Forelimb muscle (tissue), 1 donor: ENCODE measurements at places on chromosomes 3 and 15.

- DNase-seq: no peak
These were observed 307.5 kb downstream of the EDEM1 start for GRCh38 chr3:5494905-5495519.

- DNase-seq: no peak
These were observed 52.5 kb upstream of the ATP2B2 start for GRCh38 chr3:10557781-10558373.

- no peak for DNase-seq
These were observed 656 bp downstream of the CD47 start for GRCh38 chr3:108090049-108090700.

- no peak for DNase-seq
These were observed 452.5 kb downstream of the MCTP2 start for GRCh38 chr15:94683902-94684301.

DNA sequence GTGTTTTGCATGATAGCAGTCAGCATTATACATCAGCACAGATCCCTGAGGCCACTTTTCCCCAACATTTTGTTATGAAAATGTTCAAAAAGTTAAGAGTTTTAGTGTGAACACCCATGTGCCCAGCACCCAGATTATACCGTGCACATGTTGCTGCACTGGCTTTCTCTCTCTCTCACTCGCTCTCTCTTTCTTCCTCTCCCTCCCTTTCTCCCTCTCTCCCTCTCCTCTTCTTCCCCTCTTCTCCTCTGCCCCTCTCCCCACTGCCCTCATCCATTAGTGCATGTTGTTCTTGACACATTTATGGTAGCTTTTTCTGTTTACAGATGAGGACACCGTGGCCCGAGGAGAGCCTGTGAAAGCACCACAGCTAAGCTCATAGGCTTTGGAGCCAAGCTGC is 7.3 kb downstream of the FGD5 start:
- DNase-seq: no peak

GRCh38 chr15:22949074-22949547 is 31.1 kb downstream of the CYFIP1 start:
- DNase-seq: no peak

DNA sequence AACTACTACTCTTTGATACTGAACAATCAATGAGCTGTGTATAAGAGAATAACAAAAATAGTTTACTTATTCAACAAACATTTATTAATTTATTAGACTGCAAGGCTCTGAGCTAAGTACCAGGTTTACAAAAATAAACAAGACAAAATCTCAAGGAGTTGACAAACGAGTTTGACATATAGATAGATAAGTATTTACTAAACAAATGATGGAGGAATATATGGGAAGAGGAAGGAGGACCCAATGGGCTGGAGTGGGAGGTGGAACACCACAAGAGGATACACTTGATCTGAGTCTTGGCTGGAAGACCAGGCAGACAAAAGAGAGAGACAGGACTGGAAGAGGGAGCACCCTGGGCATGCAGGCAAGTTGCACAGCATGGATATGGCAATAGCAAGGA is 47.5 kb upstream of the FSIP1 start:
- DNase-seq: no peak

DNA sequence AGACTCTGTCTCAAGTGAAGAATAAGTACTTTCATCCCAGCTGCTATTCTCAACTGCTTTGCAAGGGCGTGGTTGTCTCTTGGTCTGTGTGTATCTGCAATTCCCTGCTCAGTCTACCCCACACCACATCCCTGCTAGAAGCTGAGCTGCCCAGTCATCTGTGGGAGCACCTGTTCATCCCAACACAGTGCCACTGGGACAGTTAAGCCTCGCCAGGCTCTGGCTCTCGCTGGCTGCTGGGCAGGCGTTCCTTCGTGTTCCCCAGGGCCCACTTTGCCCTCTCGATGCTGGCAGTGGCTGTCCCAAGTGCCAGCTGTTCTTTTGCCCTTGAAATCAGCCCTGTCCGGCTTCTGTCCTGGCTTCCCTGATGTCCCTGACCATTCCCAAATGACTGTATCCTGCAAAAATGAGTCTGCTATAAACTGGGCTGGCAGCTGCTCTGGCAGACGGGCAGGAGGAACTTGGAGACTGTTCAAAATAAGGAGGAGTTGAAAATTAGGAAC is 91.6 kb upstream of the KLHL25 start:
- peak; percentile 19 for DNase-seq

DNA sequence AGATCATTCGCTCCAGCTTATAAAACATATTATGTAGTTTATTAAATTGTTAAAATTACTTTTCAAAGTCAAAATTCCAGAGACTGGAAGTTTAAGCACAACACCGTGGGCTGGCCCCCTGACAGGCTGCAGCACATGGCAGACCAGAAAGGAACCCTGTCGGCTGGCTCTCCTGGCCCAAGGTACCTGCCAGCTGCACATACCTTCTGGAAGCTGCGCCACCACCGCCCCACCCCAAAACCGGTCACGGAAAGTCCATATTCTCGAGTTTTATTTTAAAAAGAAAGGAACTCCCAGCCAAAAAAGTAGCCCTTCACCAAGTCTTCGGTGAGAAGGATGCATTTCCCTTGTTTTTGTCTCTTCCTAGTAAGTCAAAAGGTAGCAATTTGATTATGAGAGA is 94.6 kb downstream of the FOXP1 start:
- no peak for DNase-seq

DNA sequence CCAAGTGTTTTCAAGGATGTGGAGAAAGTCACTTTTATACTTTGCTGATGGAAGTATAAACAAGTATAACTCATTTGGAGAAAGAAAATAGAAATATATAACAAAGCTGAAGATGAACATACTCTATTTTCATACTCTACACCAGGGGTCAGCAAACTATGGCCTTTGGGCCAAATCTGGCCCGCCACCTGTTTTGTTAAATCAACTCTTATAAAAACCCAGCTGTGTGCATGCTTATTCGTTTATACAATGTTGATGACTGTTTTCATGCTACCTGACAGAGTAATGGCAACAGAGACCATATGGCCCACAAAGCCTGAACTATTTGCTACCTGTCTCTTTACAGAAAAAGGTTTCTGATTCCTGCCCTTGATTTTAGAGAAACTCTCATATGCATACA is 124.0 kb downstream of the NR1D2 start:
- no peak for DNase-seq

DNA sequence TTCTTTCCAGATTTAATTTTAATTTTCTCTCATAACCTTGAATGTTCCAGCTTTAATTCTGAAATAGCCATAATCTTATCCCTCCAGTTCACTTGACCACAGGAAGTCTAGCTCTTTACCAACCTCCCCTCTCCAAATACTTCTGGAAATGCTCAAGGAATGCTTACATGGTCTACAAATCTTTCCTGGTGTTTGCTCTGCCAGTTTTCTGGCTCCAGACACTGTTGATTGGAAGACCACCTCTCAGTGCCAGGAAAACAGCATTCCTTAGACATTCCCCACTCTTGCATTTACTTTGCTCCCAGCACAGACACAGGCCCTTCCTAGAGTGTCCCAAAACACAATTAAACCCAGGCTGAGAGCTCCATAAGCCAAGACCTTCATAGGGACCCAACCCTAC is 98.6 kb downstream of the MESD start:
- DNase-seq: no peak

- DNase-seq: no peak
These were observed 21.0 kb upstream of the CTXND1 start for GRCh38 chr15:80272987-80273386.

- DNase-seq: peak; percentile 34
These were observed 13.2 kb upstream of the ADPGK start for GRCh38 chr15:72796515-72797337.

GRCh38 chr15:57519806-57520205 is 71.9 kb upstream of the MYZAP start:
- DNase-seq: no peak

DNA sequence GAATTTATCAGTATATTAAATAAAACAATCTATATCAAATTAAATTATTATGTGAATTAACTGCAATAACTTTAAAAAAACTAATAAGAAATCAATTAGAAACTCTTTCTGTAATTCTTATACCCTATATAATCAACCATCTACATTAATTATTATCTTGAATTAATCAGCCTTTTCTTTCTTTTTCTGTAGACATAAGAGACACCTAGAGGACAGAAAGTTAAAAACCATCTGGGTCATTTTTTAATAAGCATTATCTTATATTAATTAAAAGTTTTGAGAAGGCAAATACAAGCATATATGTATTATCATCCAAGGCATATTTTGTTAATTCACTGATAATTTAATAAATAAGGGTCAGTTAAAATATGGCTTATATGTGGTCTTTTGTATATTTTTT is 24.2 kb upstream of the SLC25A26 start:
- no peak for DNase-seq

DNA sequence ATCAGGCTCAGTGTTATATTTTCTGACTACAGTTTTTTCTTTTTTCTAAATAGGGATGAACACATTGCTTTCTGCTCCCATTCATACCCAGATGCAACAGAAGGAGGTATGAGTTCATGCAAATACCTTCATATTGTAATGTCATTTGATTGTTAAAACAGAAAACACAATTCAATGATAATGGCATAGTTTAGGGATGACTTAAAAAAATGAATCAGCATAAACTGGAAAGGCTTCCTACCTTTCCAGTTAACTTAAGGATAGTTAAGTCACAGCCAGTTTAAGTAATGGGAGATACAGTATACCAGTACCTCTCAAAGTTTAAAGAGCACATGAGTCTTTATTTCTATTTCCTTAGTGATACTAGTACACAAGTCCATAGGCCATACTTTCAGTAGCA is 24.9 kb downstream of the KNL1 start:
- no peak for DNase-seq

DNA sequence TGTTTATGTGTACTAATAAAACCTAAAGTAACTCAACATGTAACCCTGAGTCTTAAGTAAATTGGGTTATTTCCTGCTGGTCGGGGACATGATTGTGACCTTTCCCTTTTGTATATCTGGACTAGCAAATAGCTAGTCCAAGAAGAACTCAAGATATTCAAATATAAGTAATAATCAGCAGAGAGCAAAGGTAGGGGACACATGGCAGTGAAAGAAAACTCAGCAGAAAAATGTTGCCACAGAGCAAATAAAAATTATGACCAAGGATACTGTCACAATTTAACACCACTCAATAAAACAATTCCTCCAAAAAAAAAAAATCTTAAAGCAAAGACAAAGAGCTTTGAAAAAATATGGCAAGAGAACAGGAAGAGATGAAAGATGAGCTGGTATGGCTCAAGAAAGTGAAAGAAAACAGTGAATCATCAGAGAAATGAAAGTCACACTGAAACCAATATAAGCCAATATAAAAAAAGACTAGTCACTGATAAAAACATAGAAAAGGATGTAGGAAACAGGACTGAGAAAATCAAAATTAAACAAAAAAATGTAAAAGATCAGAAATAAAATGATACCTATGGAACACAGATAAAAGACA is 43.4 kb downstream of the HLTF start:
- no peak for DNase-seq

- DNase-seq: no peak
These were observed 32.9 kb downstream of the B3GALNT1 start for GRCh38 chr3:161072211-161072621.

DNA sequence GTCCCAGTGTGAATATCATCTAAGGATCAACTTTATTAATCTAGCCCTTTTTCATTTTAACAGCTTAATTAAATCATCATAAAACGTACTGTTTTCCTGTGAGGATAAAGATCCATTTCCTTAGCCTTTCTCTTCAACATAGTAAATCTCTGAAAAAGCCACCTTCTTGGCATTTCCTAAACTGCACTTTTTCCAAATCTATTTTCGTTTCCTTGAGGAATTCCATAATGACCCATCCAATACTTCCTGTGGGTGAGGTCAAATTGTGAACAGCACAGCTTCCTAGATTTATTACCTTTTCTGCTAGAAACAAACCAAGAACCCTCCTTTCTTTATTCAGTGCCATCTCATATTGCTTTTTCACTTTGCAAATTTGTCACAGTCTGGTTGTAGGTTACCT is 129.4 kb upstream of the CNTN4 start:
- no peak for DNase-seq

DNA sequence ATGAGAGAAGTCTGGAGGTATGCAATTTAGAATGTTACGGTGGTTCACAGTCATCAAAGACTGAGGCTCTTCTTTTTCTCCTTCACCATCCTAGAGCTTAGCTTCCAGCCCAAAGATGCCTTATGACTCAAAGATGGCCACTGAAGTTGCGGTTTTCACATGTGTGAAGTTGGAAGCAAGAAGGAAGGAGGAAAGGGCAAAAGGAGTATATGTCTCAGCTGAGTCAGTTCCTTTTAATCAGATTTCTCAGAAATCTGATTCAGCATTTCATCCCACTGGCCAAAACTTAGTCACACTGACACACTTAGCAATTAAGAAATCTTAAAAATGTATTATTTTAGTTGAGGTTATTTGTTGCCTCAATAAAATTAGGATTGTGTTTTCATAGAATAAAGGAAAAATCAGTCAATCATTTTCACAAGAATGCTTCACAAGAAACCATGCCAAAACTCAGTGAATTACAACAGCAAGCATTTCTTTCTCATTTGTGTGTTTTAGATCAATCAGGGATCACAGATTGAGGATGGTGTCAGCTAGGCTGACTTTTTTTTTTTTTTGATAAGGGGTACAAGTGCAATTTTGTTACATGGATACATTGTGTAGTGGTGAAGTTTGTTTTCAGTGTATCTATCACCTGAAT is 211.1 kb upstream of the GADL1 start:
- no peak for DNase-seq

GRCh38 chr3:42552830-42553229 is 28.9 kb downstream of the SEC22C start:
- DNase-seq: no peak

GRCh38 chr15:46251903-46252302 is 617.1 kb downstream of the SQOR start:
- no peak for DNase-seq

GRCh38 chr3:136194409-136195257 is 1.5 kb downstream of the MSL2 start:
- no peak for DNase-seq
